ENCODE measurements at places on chromosomes 1 and 21.
A peak's percentile ranks its signal among the peaks of the same experiment; 100 is the strongest.

GRCh38 chr21:34202553-34203372 is 129.4 kb downstream of the MRPS6 start:
- no peak for DNase-seq

GRCh38 chr1:210855440-210855839 is 278.5 kb downstream of the KCNH1 start:
- no peak for DNase-seq

DNA sequence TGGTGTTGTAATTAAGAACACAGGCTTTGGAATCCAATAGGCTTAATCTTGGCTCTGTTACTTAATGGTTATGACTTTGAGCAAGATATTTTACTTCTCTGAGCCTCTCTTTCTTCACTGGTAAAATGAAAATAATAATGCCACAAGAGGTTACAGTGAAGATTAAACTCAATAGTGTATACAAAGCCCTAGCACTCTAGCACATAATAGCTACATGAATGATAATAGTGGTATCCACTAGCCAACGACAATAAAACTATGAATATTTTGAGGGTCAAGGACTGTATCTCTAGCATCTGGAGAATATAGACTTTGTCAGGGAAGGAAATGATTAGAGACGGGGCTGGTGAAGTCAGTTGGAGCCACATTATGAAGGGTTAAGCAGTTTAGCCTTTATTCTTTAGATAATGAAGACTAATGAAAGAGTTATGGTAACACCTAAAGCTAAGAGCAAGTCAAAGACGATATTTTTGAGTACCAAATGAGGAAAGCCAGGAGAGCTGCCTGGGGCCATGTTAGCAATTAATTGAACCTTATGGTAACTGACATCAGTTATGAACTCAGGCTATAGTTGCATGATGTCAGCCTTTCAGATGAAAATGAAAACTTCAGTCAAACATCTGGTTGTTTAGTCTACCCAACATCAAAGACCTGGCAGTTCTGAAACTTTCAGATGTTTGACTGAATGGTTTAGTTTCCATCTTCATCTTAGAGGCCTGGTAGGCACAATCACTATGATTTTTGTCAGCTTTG is 32.8 kb upstream of the RNF11 start:
- DNase-seq, result no peak

DNA sequence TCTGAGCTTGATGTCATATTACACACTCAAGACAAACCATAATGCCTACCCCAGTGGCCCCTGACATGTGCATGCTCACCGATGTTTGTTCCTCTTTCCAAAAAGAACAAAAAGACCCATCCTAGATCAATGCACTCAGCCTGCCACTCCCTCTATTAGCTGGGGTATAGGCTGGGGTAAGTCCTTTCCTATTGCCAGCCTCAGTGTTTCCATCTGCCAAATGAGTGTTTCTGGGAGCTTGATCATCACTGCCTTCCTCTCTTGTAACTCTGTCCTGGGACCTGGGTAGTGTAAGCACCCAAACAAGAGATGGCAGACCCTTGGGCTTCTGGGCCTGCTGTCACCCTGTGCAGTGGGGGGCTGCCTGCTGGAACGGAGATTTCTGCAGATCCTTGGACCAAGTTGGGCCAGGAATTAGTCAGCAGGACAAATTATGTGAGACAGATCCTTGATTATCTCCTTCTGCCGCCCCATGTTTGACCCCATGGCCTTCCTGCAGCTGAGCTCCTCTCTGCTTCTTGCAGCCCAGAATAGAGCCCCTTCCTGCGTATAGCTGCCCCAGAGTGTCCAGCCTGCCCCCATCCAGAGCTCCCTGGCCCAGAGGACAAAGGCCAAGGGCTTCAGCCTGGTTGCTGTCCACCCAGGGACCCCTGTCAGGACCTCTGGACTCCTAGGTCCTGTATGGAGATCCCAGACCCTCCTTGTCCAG is 31.5 kb upstream of the LRP8 start:
- no peak for DNase-seq

DNA sequence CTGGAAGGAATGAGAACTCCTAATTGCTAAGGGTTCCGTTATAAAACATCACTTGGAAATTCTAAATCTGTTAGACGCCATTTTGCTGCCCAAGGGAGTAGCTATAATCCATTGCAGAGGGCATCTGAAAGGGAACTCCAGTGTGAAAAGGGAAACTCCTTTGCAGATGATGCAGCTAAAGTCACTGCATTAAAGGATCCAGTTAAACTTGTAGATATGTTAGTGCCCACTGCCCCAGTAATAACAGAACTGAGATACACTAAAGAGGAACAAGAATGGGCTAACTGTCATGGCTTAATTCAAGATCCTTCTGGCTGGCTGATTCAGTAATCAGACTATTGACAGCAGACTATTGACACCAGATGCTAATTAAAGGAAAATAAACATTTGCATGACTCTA is 81.8 kb upstream of the KIAA0040 start:
- no peak for DNase-seq

DNA sequence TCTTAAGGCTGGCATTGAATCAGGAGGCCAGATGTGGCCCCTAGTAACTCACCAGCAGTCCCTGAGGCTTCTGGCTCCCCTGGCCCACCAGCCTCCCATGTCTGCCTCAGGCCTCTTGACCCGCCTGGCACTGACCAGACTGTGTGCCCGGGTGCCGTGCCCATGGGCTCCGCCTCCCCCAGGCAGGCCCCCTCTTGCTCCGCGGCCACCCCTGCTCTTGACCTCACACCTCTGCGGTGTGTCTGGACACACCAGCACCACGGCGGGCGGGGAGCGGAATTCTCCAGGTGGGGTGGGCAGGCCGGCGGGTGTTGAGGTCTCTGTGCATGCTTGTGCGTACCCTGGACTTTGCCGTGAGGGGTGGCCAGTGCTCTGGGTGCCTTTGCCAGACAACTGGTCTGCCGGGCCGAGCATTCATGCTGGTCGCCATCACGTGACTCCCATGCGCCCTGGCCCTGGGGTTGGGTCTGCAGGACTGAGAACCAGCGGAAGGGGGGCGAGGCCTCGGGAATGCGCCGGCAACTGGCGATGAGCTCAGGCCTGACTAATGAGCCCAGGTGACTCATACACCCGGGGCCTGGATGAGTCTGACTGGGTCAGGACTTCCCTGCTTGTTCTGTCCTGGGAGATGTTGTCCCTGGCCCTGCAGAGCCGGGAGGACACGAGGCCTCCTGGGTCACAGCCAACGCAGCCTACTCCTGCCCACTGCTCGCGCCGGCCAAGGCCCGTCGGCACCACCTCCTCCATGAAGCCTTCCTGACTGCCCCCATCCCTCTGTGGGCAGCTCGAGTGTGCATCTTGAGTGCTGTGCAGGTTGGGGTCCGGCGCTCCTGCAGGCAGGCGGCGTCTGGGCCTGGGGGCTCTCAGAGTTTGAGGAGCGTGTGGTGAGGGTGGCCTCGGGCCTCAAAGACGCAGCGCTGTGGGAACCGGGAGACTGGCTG is 22.6 kb downstream of the COL18A1 start:
- peak; percentile 90 for DNase-seq

DNA sequence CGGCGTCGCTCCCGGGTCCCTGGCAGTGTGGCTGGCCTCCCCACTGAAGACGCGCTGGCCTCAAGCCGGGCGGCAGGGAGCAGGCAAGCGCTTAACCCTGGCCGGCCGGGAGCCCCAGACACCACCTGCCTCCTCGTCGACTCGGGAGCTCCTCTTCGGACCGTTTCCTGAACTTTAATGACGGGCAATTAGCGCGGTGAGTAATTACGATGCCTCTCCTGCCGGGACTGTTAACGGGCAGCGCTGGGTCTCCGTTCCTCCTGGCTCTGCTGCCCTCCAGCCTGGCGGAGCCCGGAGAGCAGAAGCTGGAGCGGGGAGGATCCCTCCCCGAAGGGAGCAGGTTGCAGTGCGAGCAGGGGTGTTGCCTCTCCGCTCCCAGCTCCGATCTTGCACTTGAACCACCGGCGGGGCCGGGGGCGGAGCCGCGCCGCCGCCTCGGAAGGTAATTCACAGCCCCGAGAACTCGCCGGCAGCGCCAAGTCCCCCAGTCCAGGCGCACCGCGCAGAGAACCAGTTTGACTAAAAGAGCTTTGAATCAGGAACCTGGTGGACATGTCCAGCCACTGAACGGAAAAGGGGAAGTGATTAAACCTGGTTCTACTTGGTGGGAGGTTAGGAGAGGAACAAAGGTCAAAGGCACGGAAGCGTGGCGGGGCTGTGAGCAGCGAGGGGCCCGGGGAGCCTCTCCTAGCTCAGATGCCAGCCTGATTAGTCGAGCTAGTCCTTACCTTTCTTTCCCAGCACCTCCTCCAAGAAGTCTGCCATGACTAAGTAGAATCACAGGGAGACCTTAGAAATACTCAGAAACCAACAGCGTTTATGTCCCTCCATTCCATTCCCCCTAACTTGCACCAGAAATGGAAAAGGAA is 18.3 kb upstream of the PLEKHA6 start:
- no peak for DNase-seq

- DNase-seq, result no peak
Measured at GRCh38 chr1:79808816-79809475, 802.4 kb upstream of the ADGRL4 start.

GRCh38 chr1:119670898-119671297 is 22.8 kb upstream of the ZNF697 start:
- DNase-seq, result no peak

DNA sequence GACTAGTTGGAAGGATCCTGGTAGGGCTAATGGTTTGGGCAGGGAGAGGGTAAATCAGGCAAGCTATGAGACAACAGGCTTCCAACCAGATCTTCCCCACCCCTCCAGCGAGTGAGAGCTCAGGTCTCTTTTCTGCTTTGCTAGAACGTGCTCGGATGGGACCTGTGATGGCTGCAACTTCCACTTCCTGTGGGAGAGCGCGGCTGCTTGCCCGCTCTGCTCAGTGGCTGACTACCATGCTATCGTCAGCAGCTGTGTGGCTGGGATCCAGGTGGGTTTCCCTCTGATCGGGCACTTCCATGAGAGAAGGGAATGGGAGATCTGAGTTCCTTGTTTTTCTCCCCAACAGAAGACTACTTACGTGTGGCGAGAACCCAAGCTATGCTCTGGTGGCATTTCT is 14.0 kb upstream of the SARS1 start:
- DNase-seq, result no peak

GRCh38 chr1:39189592-39190041 is 14.9 kb upstream of the MACF1 start:
- DNase-seq, result peak; percentile 62

GRCh38 chr1:43274125-43274803 is 4.5 kb downstream of the TMEM125 start:
- DNase-seq, result peak; percentile 80

DNA sequence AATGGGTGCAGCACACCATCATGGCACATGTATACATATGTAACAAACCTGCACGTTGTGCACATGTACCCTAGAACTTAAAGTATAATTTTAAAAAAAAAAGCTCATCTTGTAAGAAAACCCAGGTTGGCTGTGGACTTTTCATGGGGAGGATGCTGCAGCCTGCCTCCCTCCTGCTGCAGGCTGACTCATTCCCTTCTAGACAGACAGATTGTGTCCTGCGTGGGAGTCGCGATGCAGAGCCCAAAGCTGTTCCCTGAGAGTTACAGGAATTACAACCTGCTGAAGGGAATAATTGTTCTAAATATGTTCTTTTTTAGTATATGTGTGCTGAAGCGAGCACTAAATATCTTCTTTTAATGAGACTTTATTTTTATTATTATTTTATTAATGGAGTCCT is 93.2 kb downstream of the TBX19 start:
- peak; percentile 39 for DNase-seq

Data from cardiac fibroblast (primary cell).